T47D (cell line): ENCODE measurements at places on chromosomes 11 and 22.

GRCh38 chr22:39952347-39952746 is 7.8 kb upstream of the TMA7B start:
- DNase-seq = no peak

- no peak for DNase-seq
Observed at GRCh38 chr11:57474017-57474802, 13.9 kb downstream of the RTN4RL2 start.

- DNase-seq = no peak
Observed at GRCh38 chr11:14546672-14547071, 26.5 kb upstream of the PSMA1 start.

- no peak for DNase-seq
Observed at GRCh38 chr11:8317159-8317558, 53.5 kb upstream of the LMO1 start.

DNA sequence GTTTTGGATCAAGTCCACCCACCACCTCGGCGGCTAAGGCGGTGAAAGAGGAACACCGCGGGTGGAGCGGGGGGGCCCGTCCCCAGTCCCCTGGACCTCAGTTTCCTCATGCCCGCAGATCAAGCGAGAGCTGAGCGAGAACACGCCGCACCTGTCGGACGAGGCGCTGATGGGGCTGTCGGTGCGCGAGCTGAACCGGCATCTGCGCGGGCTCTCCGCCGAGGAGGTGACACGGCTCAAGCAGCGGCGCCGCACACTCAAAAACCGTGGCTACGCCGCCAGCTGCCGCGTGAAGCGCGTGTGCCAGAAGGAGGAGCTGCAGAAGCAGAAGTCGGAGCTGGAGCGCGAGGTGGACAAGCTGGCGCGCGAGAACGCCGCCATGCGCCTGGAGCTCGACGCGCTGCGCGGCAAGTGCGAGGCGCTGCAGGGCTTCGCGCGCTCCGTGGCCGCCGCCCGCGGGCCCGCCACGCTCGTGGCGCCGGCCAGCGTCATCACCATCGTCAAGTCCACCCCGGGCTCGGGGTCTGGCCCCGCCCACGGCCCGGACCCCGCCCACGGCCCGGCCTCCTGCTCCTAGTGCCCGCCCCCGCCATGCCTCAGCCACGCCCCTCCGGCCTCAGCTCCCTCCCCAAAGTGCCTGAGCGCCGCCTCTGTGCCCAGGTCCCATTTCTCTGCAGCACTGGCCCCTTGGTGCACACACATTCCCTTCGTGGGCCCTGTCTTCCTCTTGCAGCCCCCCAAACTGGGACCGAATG is 12.7 kb downstream of the MAFF start:
- DNase-seq = peak; percentile 77

- DNase-seq = no peak
Observed at GRCh38 chr22:40157330-40157945, 20.3 kb upstream of the TNRC6B start.
